Uterus (tissue), 4 donors: ENCODE measurements at places on chromosomes 12 and 14.

DNA sequence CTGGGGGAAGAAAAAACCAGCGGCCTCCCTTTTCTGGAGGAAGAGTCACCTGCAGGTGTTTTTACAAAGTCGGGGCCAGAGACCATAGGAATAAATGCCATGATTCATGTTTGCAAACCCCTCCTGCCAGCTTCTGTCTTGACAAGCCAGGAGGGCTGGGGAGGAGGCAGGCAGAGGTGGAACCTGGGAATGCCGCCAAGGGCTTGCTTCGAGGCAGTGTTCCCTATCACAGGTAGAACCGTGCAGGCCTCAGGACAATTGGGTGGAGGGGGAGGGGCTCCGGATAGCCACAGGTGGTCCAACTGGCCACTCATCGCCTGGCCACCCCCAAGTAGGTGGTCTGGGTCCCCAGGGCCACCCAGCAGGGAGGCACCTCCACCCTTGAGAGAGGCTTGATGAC lies 14.2 kb upstream of the DLK1 start:
- no peak for DNase-seq

GRCh38 chr12:124292385-124292784 lies 2.5 kb upstream of the RFLNA start:
- DNase-seq = no peak

- peak; percentile 77 for DNase-seq
Measured at GRCh38 chr12:26884765-26885576, 52.0 kb upstream of the ITPR2 start.

- no peak for DNase-seq
Measured at GRCh38 chr14:77495334-77495733, 3.3 kb downstream of the ISM2 start.

DNA sequence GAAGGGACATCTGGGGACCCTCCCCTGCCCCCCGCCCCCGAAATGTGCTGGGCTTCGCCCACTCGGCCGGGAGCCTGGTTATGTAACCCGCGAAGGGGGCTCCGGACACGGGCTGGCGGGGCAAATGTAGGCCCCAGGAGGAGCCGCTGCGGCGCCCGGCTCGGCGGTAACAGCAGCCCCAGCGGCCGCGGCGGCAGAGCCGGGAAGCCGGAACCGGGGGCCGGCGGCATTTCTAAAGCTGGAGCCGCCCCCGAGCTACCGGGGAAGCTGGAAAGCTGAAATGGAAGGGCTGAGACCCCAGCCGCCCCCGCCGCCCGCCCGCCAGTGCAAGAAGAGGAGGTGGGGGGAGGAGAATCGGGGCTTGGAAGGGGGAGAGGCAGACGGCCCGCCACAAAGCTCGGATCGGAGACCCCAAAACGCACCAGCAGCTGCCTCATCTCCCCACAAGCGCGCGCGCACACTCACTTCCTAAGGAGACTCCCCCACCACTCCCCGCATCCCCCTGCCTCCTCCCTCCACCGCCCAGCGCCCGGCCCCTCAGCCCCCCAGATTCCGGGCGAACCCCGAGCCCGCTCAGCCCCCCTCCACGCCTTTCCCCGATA lies 1.5 kb downstream of the KDM2B start:
- peak; percentile 47 for DNase-seq

GRCh38 chr14:34251662-34252061 lies 210.4 kb downstream of the SPTSSA start:
- DNase-seq = no peak

DNA sequence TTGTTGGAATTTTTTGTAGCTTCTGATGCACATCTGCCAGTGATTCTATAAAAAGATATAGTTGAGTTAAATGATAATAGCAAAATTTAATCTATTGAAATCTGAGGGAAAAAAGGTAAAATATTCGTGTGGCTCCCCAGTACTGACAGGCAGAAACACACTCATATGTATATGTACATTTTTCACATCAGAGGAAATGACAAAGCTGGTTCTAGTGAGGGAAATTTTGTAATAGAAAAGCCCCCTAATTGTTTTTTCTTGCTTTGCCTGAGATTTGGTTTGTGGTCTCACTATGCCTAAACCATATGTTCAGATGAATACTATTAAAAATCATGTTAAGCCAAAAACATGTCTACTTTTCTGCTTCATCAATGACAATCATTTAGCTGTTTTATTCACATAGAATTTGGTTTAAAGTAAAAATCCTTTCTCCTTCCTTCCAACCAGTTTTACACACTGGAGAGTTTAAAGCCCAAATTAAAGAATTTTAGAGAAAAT lies 203.5 kb downstream of the ANO6 start:
- DNase-seq = no peak

GRCh38 chr12:95216711-95217376 lies 423 bp downstream of the FGD6 start:
- DNase-seq = no peak

GRCh38 chr14:51504669-51505068 lies 147.0 kb upstream of the FRMD6 start:
- DNase-seq = no peak

DNA sequence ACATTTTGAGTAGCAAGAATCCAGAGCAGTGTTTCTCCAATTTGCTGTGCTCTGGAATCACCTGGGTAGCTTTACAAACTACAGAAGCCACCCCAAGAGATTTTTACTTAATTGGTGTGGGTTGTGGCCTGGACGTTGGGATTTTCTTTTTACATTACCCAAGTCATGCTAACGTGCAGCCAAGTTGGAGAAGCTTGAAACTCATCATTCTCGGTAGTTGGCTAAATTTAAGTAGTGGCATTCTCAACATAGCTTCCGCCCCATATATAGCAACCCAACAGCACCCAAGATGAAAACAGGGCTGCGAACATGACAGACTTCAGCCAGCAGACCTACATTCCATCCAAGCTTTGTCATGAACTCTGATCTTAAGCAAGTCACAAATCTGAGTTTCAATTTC lies 25.0 kb downstream of the DAD1 start:
- DNase-seq = no peak
